C1 segment of cervical spinal cord (tissue), 14 donors: ENCODE measurements at places on chromosomes 6 and 20.

- DNase-seq: no peak
Measured at GRCh38 chr20:63502671-63503172, 3.8 kb upstream of the EEF1A2 start.

DNA sequence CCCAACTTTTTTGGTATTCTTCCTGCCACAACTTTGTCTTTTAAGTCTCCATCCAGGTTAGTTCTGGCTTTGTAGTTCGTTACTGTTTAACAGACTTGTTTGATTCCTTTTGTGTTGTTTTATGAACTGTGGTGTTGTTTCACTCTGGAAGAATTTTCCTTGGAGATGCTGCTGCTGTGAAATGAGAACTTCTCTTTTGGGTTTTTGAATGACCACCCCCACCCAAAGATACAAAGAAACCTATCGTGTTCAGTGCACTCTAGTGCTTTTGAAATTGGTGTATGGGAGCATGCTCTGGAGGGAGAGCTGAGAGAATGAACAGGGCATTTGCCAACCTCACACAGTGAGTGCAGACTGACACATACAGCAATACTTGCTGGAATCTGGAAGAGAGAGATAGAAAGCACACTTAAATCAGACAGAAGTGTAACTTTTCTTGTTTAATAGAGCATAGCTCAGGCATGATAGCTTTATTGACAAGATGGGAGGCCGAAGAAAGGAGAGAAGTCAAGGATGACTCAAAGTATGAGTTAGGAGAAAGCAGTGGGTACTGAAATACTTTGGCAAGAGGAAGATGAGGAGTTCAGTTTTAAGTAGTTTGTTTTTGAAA, 293.1 kb downstream of the SOX4 start:
- no peak for DNase-seq

- DNase-seq: no peak
Measured at GRCh38 chr6:42269974-42270510, 52.4 kb upstream of the MRPS10 start.

GRCh38 chr6:25927178-25927577, 3.3 kb downstream of the SLC17A2 start:
- no peak for DNase-seq

DNA sequence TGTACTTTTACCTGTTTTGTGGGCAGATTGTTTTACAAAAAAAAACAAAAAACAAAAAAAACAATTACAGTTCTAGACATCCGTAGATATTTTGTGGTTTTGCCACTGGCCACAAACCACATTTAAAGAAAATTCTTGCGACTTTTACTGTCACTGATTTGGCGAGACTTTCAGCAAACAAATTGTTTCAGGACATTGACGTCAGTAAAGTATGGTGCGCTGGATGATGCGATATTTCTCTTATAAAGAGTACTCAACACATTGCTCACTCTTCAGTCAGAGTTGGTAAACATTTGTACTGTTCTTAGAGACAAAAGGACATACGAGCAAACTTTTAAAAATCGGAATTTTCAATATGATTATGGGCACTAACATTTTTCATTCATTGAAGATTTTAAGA, 229.8 kb downstream of the HAO1 start:
- DNase-seq: no peak

GRCh38 chr6:129110690-129111343, 227.9 kb downstream of the LAMA2 start:
- no peak for DNase-seq

GRCh38 chr6:7262746-7263518, 50.1 kb downstream of the SSR1 start:
- no peak for DNase-seq

DNA sequence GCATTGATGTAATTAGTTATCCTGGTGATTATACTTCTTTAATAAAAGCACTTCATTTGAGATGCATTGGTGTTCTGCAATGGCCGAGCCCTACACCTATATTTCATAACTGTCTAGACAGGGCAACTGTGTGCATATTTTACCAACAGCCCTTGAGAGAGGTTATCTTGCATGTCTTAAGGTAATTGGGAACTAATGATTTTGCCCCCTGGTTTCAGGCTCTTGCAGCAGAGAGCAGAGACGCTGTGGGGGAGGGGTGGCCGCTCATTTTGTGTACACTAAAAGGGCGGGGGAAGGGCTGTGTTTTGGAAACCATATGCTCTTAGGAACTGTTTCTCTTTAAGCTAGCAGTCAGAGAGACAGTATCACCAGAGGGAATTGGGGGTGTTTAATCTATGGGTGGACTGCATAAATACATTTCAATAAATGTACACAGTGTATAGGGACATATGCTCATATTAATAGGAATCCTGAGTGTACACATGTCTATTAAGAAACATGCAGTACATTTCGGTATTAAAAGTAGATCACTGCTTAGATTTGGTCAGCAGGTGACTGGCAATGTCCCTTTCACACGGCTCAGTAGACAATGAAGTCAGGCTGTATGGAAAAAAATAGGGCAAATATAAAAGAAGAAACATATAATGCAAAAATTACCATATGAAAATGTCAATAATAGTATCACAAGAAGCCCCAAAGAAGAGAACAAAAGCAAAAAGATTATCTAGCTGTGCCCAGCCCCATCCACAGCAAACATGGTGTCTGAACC, 402.9 kb upstream of the CITED2 start:
- DNase-seq: no peak

GRCh38 chr6:38671885-38672467, 31.0 kb downstream of the GLO1 start:
- no peak for DNase-seq

DNA sequence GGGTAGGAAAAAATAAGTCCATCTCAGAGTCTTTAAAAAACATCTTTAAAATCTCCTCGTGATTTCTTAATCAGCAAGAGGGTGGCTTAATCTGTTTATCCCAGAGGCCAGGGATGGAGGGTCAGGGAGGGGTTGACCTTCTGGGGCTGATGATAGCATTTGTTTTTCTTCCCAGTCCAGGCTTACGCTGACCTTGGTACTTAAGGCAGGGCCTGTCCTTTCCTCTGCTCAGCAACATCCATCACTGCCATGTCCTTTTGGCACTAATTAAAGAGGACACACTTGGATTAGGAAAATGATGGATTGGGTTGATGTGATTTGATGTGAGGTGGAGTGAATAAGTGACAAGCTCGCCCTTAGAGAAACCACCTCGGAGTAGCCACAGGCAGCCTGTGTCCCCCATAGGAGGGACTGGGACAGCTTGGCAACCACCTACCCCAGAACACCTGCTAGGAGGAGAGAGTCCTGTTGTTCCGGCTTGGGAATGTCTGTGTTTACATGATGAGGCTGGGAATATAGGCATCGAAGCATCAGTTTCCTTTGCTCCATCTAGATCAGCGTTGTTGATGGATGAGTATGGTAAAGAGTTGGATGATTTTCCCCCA, 44.2 kb downstream of the PHACTR3 start:
- DNase-seq: no peak

DNA sequence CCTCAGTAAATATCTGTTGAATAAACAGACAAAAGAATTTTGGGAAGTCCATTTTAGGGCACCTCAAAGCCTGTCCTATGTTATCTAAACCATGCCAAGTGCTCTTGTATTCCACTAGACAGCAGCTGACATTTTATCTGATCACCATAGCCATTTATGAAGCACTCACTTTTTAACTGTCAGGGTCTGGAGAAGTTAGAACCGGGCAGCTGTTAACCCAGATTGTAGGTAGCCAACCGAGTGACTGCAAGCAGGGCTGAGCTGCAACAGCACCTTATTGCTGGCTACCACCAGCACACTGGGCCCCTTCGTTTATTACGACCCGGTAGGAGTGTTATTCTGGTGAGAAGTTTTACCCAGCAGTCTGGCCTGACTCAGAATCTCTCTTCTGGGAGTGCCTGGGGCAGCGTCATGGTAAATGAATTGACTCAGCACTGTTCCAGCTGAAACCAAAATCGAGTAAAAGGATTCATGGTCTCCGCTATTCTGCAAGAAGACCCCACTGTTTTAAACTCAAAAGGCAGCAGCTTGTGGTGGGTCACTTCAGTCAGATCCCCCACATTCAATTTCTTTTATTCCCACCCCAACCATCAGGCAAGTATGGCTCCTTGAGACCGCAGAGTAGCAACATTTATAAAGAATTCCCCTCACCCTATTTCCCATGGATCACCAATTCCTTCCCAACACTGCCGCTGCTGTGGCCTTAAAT, 1.7 kb downstream of the UBE2V1 start:
- no peak for DNase-seq

DNA sequence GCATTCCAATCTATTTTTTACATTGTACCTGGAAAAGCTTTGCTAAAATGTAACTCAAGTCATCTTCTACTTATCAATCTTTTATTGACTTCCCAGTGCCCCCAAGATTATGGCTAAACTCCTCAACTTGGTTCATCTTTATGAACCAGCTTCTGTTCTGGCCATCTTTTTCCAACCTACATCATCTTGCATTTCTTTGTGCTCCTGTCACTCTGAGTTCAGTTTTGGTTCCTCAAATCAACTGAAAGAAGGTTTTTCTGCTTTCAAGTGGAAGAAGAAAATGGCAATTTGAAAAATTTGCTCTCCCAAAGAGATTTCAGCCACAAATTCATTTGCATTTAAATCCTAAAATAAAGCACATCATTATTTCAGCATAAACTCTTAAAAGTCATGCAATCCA, 41.8 kb downstream of the GPX5 start:
- DNase-seq: no peak

DNA sequence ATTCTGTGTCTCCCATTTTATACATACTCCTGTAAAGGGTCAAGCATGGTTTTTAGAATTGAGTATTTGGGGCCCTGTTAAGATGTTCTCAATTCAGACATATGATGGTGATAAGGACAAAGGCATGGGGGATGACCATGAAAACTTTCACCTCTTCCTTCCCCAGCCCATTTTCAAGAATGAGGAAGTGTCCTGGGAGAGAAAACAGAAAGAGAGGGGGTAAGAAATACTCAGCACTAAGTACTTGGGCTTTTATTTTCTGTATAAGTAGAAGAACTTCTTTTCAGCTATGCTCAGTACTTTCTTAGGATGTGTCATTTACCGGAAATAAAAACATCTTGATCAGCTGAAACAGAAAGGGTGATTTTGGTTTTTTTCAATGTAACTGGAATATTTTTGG, 10.9 kb upstream of the MBOAT1 start:
- DNase-seq: no peak

GRCh38 chr20:33753763-33754162, 22.0 kb downstream of the ZNF341 start:
- no peak for DNase-seq

DNA sequence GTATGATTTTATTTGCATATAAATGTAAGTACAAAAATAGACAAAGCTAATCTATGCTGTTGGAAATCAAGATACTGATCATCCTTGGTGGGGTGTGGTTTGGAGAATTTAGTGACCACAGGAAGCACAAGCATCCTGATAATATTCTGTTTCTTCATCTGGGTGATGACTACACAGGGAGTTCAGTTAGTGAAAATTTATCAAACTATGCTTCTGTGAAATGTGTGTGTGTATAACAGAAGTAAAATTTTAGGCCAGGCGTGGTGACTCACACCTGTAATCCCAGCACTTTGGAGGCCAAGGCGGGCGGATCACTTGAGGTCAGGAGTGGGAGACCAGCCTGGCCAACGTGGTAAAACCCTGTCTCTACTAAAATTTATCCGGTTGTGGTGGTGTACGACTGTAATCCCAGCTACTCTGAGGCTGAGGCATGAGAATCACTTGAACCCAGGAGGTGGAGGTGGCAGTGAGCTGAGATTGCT, 20.6 kb downstream of the ENPP3 start:
- no peak for DNase-seq

DNA sequence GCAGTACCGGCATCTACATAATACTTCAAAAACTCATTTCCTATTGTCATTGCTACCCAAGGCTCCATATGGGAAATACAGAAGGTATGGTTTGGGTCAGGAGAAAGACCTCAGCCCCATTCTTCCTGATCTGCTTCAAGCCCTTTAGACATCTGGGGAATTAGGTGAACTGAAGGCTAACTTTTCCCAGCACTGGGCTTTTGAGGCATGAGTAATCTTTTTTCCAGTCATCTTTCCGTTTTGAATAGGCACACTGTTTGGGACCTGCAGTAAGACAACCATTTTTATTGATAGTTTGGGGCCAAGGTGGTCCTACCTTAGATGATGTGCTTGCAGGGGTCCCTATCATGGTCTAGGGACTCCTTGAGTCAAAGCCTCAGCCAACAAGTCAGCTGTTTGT, 198.4 kb downstream of the HAO1 start:
- no peak for DNase-seq
